ENCODE measurements at places on chromosomes 11 and 22. TPM values are rescaled to one million over a fixed set of nuclear protein-coding genes. Genes with fewer than 3 reads are reported as not detected.

The TMPRSS6 gene
- 0.21 TPM for total RNA-seq

GRCh38 chr11:4983841-4984240, 10.8 kb upstream of the OR51L1 start:
- no peaks in the 10 kb centered on the region for H3K27me3 ChIP-seq
- peak; percentile 51 for DNase-seq
- H3K27ac ChIP-seq, result no peak overlapping the region
- H3K36me3 ChIP-seq, result no peaks in the 10 kb centered on the region

The PCF11 gene
- 52.7 TPM for total RNA-seq

GRCh38 chr22:48751539-48752437, 1075.9 kb downstream of the BRD1 start:
- no peaks in the 10 kb centered on the region for H3K4me1 ChIP-seq
- H3K27ac ChIP-seq, result no peak overlapping the region
- no peak overlapping the region for H3K4me3 ChIP-seq
- no peaks in the 10 kb centered on the region for H3K27me3 ChIP-seq
- DNase-seq, result peak; percentile 39

The NOX4 gene
- total RNA-seq, result 1.1 TPM

- no peak for DNase-seq
- H3K36me3 ChIP-seq, result no peaks in the 10 kb centered on the region
- H3K27me3 ChIP-seq, result no peaks in the 10 kb centered on the region
- no peaks in the 10 kb centered on the region for H3K4me1 ChIP-seq
Observed at GRCh38 chr11:62908468-62909072, 12.6 kb downstream of the CHRM1 start.

- H3K27ac ChIP-seq, result peak overlapping the region; percentile 58
- H3K4me3 ChIP-seq, result peak overlapping the region; percentile 97
- no peak for DNase-seq
- peaks cover 36% of the 10 kb centered on the region for H3K36me3 ChIP-seq
Observed at GRCh38 chr22:45163099-45163450, 650 bp upstream of the NUP50 start.

- H3K4me3 ChIP-seq, result no peak overlapping the region
- H3K27ac ChIP-seq, result no peak overlapping the region
- H3K27me3 ChIP-seq, result no peaks in the 10 kb centered on the region
- peaks cover 20% of the 10 kb centered on the region for H3K36me3 ChIP-seq
Observed at GRCh38 chr11:77661670-77662069, 24.1 kb upstream of the CLNS1A start.

- no peaks in the 10 kb centered on the region for H3K36me3 ChIP-seq
- no peak overlapping the region for H3K27ac ChIP-seq
- DNase-seq, result peak; percentile 41
- H3K4me3 ChIP-seq, result no peak overlapping the region
Observed at GRCh38 chr11:131685206-131685605, 314.8 kb downstream of the NTM start.

- no peak for DNase-seq
- no peaks in the 10 kb centered on the region for H3K27me3 ChIP-seq
- H3K4me3 ChIP-seq, result no peak overlapping the region
- H3K4me1 ChIP-seq, result peaks cover 3% of the 10 kb centered on the region
- H3K36me3 ChIP-seq, result no peaks in the 10 kb centered on the region
Observed at GRCh38 chr22:45248832-45249561, 8.3 kb upstream of the KIAA0930 start.

The MYBPC3 gene
- 0.13 TPM for total RNA-seq

The VSTM5 gene
- 0.29 TPM for total RNA-seq
